ENCODE measurements at places on chromosomes 4 and X.

GRCh38 chr4:183374950-183375555 lies 52.8 kb upstream of the CLDN24 start:
- no peak overlapping the region for H3K4me3 ChIP-seq
- H3K36me3 ChIP-seq: no peaks in the 10 kb centered on the region
- no peak for DNase-seq
- H3K27me3 ChIP-seq: no peaks in the 10 kb centered on the region

DNA sequence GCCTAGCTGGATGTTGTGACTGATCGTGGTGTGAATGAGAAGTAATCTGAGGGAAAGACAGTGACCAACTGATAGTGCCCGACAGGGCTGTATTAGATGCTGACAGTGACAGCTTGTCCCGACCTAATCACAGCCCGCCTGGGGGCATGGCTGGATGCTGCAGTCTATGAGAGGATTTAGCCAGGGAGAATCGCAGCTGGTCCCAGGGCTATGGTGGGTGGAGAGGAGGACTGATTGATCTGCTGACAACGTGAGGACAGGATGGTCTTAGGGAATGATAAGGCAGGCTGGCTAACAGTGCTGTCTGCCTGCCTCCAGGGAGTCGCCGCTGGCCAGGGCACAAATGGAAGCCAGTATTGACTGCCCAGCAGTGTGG lies 621 bp upstream of the SUV39H1 start:
- H3K4me3 ChIP-seq: peak overlapping the region; percentile 65
- no peak for DNase-seq
- peak overlapping the region; percentile 86 for H3K27ac ChIP-seq
- H3K27me3 ChIP-seq: no peaks in the 10 kb centered on the region
- peaks cover 8% of the 10 kb centered on the region for H3K36me3 ChIP-seq

- no peaks in the 10 kb centered on the region for H3K27me3 ChIP-seq
- no peak overlapping the region for H3K27ac ChIP-seq
- no peak overlapping the region for H3K4me3 ChIP-seq
- H3K4me1 ChIP-seq: peaks cover 4% of the 10 kb centered on the region
- no peak for DNase-seq
These were observed 44.5 kb upstream of the TRIM2 start for GRCh38 chr4:153159728-153160221.

- H3K4me1 ChIP-seq: no peaks in the 10 kb centered on the region
- DNase-seq: peak; percentile 69
- no peak overlapping the region for H3K27ac ChIP-seq
- no peaks in the 10 kb centered on the region for H3K36me3 ChIP-seq
These were observed 19.9 kb upstream of the DUSP9 start for GRCh38 chrX:153626863-153627674.
